ENCODE measurements at places on chromosomes 11 and 22.

DNA sequence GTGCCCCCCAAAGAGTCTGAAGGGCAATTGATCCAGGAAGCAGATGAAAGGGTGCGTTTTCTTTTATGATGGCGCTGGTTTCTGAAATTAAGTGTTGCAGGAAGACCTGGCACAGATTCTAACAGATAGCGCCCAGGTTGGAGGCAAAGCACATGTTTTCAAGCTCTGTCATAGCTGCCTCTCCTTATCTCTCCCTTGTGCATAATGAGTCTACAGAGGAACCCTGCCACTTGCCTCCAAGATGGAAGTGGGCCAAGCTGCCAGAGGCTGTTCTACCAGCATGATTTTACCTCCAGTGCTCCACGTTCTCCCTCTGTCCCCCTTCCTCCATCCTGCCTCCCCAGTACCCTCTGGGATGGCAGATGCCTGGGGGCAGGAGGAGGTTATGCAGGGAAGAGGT is 30.0 kb upstream of the TLCD5 start:
- no peak for DNase-seq

GRCh38 chr11:126751242-126751641 is 249.3 kb downstream of the KIRREL3 start:
- no peak for DNase-seq

DNA sequence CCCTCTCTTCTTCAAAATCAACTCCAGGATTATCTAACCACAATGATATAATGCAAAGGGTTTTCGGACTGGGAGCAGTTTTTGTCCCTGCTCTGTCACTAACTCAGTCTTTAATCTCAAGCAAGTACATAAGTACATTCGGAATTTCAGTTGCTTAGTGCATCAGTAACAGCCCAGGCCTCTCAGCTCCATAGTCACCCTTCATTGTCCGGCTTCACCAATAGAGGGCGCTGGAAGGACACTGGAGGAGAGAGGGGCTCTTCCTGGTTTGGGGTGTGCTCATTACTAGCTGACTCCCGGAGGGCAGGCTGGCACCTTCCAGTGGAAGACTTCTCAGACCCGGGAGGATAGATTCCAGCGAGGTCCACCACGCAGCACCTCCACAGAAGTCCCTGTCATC is 90.4 kb upstream of the PDGFD start:
- no peak for DNase-seq

GRCh38 chr11:11882539-11882938 is 40.8 kb downstream of the USP47 start:
- no peak for DNase-seq

DNA sequence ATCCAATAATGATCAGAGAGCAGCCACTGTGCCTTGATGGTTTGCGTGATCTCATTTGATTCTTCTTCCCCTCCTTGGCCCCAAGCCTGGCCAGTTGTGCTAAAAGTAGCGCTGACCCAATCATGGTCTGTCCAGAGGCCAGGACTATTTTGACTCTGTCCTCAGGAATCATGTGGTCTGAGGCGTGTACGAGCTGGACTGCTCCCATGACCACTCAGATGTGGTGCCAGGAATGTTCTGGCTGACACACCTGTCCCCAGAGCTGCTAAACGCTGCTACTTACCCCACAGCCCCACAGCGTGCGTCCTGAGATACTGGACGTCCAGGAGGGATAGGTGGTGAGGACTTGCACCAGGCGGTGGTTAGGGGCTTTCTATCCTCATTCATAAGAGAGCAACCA is 70.5 kb downstream of the FEZ1 start:
- no peak for DNase-seq
